NCI-H345 (cell line): ENCODE measurements at places on chromosomes 2 and 18.

GRCh38 chr2:96501471-96501874 is 3.7 kb downstream of the NEURL3 start:
- DNase-seq = no peak

GRCh38 chr18:28281400-28281799 is 104.5 kb upstream of the CDH2 start:
- no peak for DNase-seq

DNA sequence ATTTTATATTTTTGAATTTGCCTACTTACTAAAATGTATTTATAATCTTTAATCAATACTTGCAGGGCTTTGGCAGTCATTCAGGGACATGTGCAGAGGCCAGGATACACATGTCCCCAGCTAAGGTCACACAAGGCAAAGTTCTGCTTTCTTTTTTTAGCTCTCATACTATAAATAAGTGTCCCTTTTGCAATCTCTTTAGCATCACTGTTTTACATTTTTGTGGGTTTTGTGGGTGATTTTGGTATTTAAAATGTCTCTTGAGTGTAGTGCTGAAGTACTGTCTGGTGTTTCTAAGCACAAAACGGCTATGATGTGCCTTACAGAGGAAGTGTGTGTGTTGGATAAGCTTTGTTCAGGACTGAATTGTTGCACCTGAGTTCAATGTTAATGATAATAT is 309.0 kb upstream of the GULP1 start:
- no peak for DNase-seq

- DNase-seq = no peak
These were observed 68.0 kb upstream of the RAB6C start for GRCh38 chr2:129911363-129912065.

DNA sequence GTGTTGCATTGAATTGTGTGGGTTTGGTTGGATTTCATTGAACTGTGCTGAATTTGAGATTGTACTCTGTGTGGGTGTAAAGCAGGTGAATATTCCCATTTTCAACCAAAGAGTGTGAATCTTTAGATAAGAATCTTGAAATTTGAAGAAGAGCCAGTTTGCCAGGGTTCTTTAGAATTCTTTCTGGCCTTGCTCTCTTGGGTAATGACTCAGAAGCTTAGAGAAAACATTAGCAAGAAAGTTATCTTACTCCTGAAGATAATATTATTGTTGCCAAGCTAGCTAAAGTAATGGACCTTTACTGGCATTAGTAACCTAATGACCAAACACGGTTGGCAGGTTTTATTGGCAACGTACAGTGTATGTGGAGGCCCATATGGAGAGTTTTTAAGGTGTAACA is 46.4 kb upstream of the SIX3 start:
- DNase-seq = no peak

DNA sequence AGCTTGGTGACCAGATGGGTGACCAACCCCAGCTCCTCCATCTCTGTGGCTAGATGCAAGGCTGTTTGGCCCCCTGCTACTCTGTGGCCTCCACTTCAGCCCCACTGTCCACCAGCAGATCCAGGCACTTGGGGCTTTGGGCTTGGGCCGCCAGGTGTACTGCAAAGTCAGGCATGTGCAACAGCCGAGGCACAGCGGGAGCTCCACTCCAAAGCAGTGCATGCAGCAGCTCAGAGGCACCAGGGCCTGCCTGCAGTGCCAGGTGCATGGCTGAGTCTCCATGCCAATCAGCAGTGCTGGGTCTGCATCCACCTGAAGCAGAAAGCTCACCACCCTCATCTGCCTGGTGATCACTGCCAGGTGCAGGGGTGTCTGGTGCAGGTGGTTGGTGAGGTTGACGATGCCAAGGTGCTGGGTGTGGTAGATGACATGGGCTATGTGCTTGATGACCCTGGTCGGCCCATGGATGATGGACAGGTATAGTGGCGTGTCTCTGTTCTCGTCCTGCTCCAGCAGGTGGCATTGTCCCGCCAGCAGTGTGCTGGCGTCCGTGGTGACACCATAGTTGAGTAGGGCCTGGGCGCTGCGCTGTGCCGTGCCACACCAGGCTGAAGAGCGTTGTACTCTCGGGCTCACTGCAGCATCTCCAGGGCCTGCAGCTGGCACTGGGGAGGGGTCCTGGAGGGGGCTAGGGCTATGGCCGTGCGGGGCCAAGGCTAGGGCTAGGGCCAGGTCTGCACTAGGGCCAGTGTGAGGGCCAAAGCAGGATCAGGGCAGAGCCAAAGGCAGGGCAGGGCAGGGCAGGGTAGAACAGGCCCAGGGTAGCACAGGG is 1.0 kb upstream of the ANKRD62 start:
- peak; percentile 57 for DNase-seq

GRCh38 chr2:150011161-150011730 is 423.7 kb upstream of the MMADHC start:
- DNase-seq = no peak

GRCh38 chr2:12513339-12513738 is 203.4 kb upstream of the TRIB2 start:
- DNase-seq = no peak

DNA sequence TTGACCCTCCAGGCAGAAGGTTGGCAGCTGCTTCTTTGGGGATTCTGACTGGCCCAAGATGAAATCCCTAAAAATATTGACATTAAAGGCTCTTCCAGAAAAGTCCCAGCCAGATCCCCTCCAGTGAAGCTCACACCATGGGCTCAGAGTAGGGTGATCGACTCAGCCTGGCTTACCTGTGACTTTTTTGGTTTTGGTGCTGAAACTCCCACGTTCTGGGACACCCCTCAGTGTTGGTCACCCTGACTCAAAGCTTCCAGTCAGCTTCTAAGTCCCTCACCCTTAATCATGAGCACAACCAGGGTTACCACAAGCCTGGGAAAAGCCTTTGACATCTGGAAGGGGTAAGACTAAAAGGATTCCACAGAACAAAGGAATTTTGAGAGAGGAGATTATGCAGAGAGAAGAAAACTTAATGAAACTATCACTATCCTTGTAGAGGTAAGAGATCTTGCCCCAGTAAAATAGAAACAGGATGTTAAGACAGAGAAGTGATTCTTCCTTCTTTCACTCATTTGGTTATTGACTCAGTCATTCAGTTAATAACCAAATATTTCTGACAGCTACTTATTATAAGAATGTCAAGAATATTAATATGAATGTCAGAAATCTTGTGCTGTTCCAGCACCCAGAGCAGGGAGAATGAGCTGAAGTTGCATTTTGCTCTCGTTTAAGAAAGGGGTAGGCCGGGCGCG is 66.8 kb upstream of the SEC11C start:
- DNase-seq = no peak

- no peak for DNase-seq
These were observed 759.7 kb upstream of the FANCL start for GRCh38 chr2:59000796-59001195.

GRCh38 chr18:11324510-11324909 is 175.1 kb upstream of the PIEZO2 start:
- no peak for DNase-seq

- no peak for DNase-seq
These were observed 230.0 kb upstream of the PARD3B start for GRCh38 chr2:204315236-204315662.

GRCh38 chr2:166293984-166294383 is 81.8 kb downstream of the SCN9A start:
- DNase-seq = no peak

- no peak for DNase-seq
These were observed 36.1 kb upstream of the ANKRD62 start for GRCh38 chr18:12057419-12058039.

- no peak for DNase-seq
These were observed 45.4 kb downstream of the RASGRP3 start for GRCh38 chr2:33521791-33522281.

- peak; percentile 16 for DNase-seq
These were observed 76.6 kb upstream of the GRB14 start for GRCh38 chr2:164697688-164698461.

DNA sequence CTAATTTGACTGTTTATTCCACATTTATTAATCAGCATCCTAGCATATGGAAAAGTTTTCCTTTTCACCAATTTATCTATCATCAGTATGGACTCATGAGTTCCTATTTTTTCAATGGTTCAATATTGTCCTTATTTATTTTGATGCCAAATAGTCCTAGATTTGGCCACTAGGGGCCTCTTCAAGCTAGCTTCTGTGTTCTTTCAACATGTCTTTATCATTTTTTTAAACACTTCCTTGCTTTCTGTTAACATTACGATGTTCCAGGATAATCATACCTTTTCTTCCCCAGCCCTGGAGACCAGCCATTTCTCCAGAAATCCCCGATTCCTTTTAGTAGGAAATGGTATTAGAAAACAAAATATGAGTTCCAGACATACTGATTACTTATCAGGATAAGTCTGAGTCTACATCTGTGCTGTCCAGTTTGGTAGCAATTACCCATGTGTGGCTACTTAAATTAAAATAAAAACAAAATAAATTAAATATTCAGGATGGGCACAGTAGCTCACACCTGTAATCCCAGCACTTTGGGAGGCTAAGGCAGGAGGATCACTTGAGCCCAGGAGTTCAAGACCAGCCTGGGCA is 70.6 kb downstream of the RPE start:
- DNase-seq = peak; percentile 2

DNA sequence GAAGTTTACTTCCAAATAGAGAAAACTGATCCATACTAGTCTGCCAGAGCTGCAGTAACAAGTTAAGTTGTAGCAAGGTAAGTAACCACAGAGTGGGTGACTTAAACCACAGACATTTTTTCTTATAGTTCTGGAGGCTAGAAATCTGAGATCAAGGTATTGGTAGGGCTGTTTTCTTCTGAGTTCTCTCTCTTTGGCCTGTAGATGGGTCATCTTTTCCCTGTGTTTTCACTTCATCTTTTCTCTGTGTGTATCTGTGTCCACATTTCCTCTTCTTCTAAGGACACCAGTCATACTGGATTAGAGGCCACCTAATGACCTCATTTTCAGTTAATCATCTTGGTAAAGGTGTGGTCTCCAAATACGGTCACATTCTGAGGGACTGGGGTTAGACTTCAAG is 142.9 kb upstream of the MEX3C start:
- DNase-seq = no peak

DNA sequence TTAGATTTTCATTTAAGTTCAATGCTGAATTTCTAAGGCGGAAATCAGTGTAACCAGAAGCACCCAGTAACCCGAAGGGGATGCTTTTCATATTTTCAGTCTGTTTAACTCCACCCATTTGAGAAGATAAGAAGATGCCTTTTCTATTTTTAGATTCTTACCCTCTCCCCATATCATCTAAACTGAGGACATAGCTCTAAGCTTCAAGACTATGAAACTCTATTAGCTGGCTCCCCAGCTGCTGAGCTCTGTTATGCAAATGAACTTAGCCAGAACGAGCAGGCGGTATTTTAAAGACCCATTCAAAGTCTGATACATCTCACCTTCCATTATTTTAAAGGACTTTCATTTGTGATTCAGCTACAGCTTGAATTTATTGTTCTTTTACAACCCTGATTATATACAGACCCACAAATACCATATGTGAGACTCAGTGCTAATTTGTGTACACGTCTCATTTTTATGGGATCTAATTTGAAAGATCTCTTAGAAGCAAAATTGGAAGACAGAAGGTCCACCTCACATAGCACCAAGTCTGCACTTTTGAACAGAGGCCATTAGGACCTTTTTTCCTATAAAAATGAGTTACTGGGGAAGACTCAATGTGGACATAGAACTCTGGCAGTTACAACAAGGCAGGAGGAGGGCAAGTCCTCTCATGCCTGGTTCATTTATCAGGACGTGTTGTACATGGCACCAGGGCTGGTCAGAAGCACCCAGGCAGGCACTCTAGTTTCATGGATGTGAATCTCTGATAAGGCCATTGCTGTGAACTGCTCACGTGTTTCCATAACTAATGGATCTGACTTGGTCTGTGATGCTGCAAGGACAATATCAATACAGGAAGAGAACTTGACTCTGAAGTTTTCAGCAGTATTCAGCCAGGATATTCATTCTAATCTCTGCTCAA is 16.3 kb downstream of the CDC42EP3 start:
- peak; percentile 13 for DNase-seq

GRCh38 chr2:99886418-99886817 is 256.0 kb downstream of the AFF3 start:
- no peak for DNase-seq

DNA sequence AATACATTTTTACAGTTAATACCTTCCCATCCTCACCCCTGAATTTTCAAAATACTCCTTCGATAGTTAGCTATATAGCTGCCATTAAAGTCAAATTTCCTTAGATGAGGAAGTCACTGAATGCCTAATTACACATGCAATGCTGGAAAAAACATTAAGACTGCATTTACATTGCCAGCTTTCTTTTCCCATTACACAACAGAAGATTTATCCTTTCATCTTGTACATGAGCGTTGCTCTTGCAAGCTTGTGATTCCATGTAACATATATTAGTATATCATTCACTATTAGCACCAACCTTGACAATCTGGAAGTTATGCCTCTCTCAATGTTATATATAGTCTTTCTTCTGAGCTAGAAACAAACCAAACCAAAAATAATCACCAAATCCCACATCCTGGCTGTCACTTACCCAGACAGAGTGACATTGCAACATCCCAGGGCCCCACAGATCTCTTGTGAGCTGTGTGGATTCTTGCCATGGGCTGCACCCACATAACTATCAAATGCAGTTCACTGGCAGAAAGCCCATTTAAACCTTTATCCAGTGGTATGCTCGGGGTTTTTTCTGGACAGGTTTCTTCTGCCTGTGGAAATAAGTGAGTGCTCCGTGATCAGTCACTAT is 79.2 kb upstream of the PAPOLG start:
- no peak for DNase-seq

- DNase-seq = no peak
These were observed 52.0 kb upstream of the COL3A1 start for GRCh38 chr2:188922191-188922590.

GRCh38 chr2:225069966-225070365 is 27.7 kb upstream of the DOCK10 start:
- DNase-seq = no peak

DNA sequence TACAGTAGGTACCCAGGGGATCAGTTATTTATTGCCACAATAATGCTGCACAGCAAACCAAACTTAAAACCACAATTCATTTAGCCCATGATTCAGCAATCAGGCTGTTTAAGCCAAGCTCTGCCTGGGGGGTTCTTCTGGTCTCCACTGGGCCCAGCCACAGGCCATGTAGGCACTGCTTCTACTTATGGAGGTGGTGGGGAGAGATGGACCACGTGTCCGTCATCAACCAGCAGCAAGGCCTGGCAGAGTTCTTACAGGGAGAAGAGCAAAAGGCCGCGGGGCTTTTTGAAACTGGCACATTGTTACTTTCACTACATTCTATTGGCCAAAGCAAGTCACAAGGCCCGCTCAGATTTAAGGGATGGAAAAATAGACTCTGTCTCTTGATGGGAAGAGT is 76.3 kb upstream of the DAPL1 start:
- no peak for DNase-seq

- DNase-seq = no peak
These were observed 73.0 kb upstream of the YWHAQ start for GRCh38 chr2:9703701-9704221.

- DNase-seq = no peak
These were observed 7.2 kb downstream of the NCL start for GRCh38 chr2:231457101-231457500.
